Transverse colon (tissue), 4 donors: ENCODE measurements at places on chromosomes 1 and 21. TPM values are rescaled to one million over a fixed set of nuclear protein-coding genes. Genes with fewer than 3 reads are reported as not detected.

DNA sequence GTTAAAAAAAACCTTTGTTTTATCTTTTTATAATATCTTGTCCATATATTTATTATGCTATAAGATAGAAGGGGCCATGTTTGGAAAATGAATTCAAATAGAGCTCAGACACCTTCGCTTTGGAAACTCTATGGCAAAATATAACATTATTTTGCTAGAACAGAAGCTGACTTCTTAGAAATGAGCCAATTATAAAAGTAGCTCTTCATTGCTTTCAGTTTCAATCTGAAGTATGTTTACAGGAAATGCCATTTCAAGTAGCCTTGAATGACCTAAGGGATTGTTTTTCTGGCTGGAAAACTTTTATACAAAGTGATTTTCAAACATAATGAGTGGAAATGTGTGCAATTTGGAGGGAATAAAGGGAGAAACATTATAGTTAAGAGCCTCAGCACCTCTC lies 37.8 kb upstream of the GBP5 start:
- DNase-seq, result no peak

DNA sequence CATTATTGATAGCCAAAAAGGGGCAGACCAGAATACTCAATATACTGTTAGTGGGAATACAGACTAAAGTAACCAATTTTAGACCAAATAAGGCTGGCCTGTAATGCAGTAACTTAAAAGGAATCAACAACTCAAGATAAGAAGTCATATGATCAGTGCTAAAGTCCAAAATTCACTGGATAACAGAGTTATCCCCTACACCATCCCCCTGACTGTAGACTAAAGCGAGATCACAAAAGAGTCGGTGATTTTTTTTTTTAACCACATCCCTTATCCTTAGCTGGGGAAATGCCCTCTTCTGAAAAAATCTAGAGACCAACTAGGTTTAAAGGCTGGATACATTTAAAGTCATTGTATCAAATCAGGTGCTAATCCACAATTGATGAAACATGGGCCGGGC lies 7.7 kb downstream of the UBR4 start:
- no peak for DNase-seq

CHODL gene
- total RNA-seq, result not detected

DNA sequence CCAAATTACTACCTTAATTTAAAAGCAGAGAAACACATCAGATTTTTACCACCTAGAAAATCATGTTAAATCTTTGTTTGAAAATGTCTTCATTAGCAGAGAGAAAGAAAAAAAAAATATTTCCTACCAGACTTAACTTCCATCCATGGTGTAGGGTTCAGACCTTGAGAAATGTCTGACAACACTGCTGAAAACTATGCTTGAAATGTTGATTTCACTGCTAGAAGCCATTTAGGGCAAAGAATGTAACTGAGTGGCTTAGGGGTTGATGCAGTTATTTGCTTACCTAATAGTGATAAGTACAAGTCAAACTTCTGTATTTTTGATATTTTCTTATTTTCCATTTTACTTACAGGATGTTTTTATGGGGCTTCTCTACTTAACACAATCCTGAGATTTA lies 495.6 kb upstream of the NEGR1 start:
- no peak for DNase-seq

DNA sequence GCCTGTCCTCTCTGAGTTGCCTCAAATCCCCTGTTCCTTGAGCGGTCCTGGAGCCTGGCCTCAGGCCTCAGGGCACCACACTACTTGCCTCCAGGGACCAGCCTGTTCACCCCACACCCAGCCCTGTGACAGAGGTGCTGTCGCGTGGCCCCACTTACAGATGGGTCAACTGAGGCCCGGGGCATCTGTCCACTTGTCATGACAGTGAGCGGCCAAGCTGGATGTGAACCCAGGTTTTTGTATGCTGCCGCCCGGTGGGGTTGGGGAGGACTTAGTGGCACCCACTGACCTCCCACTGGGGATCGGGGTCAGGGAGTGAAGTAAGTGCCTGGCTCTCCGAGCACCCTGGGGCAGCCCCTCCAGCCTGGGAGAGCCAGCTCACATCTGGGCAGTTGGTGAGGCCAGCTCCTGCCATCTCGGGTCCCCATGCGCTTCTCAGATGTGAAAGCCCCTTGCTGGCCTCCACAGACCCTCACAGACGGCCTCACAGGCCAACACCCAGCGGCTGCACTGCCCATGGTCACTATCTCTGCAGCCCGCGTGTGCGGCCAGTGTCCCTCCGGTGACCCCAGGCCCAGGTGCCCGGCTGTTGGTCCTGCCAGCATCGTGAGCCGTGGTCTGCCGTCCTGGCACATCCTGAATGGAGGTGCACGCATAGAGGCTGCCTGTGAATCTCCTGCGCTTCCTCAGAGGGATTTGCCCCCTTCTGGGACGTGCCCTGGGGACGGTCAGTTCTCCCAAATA lies 9.3 kb upstream of the FAAP20 start:
- DNase-seq, result peak; percentile 14

- DNase-seq, result no peak
Measured at GRCh38 chr1:73096841-73097240, 814.5 kb upstream of the NEGR1 start.

GRCh38 chr1:18058206-18058921 lies 49.2 kb upstream of the IGSF21 start:
- DNase-seq, result no peak

ITGB2 gene
- total RNA-seq, result 17.5 TPM

GRCh38 chr1:36922593-36923426 lies 111.5 kb downstream of the GRIK3 start:
- no peak for DNase-seq

DENND2C gene
- 0.80 TPM for total RNA-seq

GRCh38 chr1:84379138-84379916 lies 19.0 kb upstream of the DNASE2B start:
- DNase-seq, result no peak

TTC24 gene
- total RNA-seq, result not detected

CNIH3 gene
- not detected for total RNA-seq

DNA sequence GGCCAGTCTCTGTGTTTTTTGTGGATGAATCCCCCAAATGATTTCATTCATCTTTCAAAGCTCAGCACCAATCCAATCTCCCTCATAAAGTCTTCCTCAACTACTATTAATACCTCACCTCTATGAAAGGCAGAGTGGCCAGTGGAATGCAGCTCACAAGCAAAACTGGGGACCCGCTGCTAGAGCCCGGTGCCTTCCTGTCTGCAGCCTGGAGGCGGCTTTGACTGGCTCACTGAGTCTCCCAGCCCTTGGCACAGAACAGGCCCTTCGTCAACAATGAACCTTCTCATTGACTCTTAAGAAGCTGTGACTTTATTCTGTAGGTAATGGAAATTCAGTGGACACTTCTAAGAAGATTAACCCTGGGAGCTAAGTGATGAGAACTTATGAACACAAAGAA lies 86.8 kb upstream of the RAB4A start:
- DNase-seq, result no peak

CFAP141 gene
- not detected for total RNA-seq

VWA1 gene
- total RNA-seq, result 82.0 TPM

DNA sequence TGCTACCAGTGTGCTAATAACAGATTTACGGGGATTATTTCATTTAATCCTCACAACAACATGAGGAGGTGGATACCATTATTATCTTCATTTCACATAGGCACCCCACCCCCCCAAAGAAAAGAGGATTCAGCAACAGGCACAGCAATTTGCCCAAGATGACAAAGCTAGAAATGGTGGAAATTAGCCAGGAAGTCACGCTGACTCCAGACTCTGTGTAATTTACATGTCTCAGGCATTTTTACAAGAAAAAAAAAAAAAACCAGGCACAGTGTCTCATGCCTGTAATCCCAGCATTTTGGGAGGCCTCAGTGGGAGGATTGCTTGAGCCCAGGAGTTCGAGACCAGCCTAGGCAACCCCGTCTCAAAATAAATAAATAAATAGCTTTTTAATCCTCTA lies 37.5 kb upstream of the PRDM2 start:
- DNase-seq, result peak; percentile 14

GRCh38 chr1:245772325-245772724 lies 617.5 kb downstream of the KIF26B start:
- no peak for DNase-seq

DNA sequence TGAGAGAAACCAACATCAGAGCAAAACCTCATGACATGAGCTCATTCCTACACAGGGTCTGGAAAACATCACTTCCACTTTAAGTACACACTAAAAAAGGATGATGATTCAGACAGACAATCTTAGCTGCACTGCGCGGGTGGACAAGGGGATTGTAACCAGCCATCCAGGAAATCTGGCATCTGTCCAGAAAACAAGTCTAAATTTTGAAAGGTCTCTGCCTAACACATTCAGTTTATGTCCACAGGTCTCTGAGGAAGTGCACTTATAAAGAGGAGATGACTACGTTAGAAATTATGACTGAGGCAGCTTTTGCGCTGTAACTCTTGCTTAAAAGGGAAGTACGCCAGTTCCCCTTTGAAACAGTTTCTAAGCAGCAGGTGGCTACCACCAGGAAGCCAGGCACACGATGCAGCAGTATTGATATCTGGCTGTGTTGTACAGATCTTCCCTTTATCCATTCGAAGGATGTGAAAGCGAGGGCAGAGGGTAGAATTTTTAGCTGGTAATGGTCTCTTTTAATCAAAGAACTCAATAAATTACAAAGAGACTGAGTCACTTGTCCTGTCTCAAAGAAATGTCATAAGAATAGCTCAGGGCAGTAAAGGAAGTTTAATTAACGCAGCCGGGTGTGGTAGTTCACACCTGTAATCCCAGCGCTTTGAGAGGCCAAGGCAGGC lies 128.0 kb downstream of the SETD4 start:
- peak; percentile 37 for DNase-seq

NLRP3 gene
- total RNA-seq, result 1.7 TPM

PRAMEF25 gene
- total RNA-seq, result not detected

DNA sequence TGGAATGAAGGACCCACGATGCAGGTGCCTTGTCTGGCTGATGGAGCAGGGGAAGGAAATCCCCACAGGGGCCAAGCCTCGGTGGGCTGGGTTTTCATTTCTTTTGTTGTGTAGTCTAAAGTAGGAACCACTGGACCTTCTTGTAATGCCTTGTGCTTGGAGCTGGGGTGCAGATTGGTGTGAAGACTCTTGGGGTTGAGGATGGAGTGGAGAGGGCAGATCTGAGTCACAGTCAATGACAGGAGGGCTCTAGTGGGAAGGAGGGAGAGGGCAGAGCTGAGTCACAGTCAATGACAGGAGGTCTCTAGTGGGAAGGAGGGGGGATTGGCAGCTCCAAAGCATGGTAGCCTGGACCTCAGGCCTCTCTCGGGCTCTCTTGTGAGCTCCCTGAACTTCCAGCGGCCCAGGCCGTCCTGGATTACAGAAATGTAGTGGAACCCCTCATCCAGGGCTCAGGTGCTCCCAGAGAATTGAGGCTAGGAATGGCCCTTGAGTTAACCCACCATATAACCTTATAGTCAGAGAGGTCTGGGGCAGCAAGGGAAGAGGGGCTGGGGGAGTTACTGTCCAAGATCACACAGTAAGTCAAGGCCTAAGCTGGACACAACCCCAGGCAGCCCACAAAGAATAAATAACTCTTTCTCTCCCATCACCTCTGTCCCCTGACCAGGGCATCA lies 313.8 kb downstream of the MATN1 start:
- no peak for DNase-seq

DNA sequence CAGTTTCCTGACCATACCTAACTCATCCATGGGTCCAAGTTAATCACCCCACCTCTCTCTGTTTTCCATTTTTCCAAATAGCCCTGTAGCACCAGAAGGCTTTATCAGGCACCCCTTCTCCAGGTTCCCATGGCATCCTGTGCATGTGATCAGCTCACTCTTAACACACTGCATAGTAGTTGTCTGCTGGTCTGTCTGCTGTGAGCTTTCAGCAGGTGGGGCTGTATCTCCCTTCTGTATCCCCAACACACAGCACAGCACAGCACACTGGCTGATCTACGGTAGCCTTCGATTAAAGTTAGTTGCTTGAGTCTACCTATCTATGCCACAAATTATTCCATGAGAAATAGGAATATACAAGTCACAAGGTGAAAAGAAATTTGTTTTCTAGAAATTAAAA lies 54.3 kb upstream of the C1orf198 start:
- no peak for DNase-seq

ASPM gene
- 0.37 TPM for total RNA-seq

DNA sequence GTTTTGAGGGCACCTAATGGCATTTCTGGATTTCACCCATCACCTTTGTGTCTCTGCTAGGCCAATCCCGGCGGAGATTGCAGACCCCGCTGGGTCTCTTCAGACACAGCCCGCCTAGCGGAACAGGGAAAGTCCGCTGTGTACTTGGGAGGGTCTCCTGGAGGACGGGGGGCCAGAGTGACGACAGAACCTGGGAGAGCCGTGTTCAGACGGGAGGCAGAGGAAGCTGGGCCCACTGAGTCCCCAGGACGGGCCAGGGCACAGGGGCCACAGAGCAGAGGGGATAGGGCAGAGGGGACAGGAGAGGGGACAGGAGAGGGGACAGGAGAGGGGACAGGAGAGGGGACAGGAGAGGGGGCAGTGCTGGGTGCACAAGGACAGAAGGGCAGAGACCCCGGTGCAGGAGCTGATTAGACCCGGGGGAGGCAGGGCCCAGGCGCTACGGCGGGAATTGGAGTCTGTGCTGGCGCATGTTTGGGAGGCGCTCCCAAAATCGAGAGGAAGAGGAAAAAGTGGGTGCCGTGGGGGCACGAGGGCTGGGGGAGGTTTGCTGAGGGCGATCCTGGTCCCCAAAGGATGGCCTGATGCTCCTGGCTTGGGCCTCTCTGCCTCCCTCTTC lies 12.7 kb downstream of the TRPM2 start:
- DNase-seq, result no peak

DNA sequence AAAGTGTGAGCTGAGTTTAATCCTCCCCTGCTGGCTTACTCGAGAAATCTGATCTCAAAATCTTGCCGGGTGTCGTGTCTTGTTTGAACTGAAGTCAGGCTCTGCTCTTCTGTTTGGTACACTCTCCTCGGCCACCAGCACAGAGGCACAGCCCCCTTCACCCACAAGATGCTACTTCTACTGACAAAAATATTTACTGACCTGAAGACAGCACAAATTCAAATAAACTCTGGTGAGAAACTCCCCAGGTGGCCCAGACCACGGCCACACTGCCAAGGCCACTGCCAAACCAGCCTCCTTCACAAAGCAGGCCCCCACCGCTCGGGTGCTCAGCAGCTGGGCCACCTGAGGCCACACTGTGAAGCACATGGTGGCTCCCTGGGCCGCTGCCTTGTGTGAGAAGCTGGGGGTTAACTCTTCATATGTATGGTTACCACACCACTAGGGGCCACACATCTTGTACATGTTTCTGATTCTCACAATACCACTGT lies 80.6 kb downstream of the TGFBR3 start:
- DNase-seq, result no peak

ZNF281 gene
- total RNA-seq, result 7.5 TPM

DNA sequence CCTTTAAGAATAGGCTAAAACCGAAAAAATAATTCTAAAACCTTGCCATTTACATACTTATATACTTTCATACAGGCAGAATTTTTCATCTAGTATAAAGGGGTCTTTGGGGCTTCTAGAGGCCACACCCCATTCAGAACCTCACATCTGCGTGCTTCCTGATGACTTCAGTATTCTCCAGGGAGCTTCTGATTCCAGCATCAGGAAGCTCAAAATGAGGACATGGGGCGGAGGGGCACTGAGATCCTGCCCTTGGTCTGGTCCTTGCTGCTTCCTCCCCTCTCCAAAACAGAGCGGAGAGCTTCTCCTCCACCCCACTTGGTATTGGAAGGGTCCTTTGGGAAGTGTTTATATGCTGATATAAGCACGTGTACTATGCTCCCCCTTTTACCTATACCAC lies 13.8 kb downstream of the PAX7 start:
- DNase-seq, result no peak

- no peak for DNase-seq
Measured at GRCh38 chr1:200041337-200042118, 14.0 kb downstream of the NR5A2 start.

OLIG2 gene
- not detected for total RNA-seq
